ENCODE measurements at places on chromosomes 4 and X.
A peak's percentile ranks its signal among the peaks of the same experiment; 100 is the strongest.

DNA sequence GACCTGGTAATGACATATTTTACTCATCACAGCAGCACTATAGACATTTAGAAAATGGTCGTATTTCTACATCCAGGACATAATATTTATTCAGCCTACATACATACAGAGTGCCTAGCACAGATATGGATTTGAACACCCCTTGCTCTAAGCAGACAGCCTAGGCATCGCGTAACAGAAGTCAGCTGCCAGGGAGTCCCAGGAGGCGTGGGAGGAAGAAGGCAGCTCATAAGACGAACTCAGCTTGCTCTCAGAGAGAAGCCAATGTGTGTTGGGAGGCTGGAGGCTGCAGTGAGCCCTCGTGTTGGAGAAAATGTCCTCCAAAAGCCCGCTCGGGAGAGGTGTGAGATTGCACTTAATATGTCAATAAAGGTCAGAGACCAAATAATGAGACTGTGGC lies 131.6 kb downstream of the BCOR start:
- no peak for DNase-seq

DNA sequence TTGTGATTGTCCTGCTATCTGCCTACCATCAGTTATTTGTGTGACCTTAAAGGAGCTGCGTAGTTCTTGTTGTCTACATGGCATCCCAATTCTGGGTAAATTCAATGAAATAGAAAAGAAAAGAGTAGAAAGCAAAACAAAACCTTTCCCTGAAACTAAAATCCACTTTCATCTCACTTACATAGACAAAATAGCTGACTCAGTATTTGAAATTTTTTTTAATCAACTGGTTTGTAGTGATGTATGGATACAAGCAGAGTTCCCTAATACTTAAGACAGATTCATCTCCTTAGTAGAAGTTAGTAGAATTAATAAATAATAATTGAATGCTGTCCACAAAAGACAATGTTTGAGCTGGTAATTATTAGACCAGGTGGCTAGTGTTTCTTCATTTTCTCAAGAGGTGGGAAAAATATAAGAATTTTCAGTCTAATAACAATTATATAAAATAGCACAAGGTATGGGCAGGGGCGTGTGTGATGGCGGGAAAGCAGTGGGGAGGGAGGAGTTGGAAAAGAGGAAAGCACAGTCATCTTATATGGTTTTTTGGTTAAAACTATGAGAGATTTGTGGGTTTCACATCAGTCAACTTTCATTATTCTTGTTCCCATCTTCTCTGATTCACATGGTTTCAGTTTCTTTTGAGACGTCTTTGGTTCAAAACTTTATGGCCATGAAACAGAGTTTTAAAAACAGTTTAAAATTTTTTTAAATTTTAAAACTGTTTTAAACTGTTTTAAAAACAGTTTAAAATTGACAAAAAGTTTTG lies 275.2 kb downstream of the SPRY1 start:
- no peak for DNase-seq

- no peak for DNase-seq
These were observed 110.5 kb upstream of the ENPP6 start for GRCh38 chr4:184328022-184328736.

DNA sequence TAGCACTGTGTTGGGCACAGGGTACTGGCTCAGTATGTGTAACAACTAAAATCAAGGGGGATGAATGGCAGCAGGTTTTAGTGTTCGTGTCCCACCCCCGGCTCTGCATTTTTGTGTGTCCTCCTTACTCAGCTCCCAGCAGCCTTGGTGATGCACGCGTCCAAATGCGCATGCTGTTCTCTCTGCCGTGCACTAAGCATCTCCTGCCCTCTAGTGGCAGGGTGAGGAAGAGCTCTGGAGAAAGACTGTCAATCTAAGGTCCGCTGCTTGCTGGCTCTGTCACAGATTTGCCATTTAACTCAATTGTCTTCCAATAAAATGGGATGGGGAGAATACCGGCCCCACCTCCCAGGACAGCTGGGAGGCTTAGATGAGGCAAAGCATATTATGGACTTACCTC lies 61.4 kb downstream of the WFS1 start:
- no peak for DNase-seq

- peak; percentile 91 for DNase-seq
These were observed 156.4 kb upstream of the BOD1L1 start for GRCh38 chr4:13783800-13784411.

DNA sequence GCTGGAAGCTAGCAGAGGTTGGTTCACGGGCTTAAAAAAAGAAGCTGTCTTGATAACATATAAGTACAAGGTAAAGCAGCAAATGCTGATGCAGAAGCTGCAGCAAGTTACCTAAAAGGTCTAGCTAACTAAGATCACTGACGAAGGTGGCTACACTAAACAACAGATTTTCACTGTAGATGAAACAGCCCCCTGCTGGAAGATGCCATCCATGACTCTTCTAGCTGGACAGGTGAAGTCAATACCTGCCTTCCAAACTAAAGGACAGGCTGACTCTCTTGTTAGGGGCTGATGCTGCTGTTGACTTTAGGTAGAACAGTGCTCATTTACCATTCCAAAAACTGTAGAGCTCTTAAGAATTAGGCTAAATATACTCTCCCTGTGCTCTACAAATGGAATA lies 99.5 kb downstream of the FBXW7 start:
- DNase-seq = no peak

- DNase-seq = no peak
These were observed 509.7 kb downstream of the SMARCA1 start for GRCh38 chrX:129013574-129013973.

DNA sequence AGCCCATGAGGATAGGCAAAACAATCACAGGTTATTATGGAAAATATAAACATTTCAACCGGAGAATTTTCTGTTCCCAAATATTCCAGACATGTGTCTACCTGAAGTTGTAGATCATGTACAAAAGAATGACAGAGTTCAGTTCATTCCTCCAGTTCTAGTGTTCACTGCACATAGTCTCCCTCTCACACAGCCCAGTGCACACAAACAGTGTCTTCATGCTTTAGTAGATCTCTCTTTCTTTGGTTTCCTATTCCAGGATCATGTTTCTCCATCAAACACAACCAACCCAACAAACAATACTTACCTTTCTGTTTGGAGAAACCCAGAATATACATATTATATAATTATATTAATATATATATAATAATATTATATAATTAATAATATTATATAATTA lies 671.9 kb downstream of the TRIML1 start:
- DNase-seq = no peak

- no peak for DNase-seq
These were observed 84.8 kb downstream of the IL15 start for GRCh38 chr4:141721174-141721573.

DNA sequence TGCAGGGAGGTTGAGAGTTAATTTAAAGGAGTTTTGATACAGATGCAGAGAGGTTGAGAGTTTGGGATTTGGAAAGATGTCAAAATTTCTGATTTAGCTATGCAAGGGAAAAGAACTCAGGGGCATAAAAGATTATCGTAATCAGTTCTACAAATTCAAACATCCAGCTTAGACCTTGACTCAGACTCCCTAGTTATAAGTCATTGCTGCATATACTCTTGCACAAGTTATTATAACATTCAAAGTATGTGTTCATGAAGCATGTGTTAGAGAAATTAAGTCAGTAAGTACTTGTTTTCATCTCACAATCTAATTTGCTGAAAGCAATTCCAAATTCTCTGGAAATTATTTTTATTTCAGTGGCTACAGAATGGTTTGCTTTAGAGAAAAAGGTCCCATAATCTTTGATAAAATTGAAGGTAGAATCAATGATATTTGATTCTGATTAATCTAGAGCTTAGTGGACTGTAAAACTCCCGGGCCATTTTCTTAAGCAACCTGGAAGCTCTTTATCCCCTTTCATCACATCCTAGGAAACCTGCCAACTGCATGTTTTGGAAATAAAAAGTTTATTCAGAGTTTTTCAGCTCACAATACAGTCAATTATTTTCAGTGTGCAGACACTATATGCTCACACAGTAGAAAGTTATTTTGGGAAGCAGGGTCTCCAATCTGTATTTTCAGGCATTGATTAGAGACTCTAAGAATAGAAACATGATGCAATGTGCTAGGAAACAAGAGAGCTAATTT lies 132.9 kb upstream of the SPANXC start:
- DNase-seq = no peak

DNA sequence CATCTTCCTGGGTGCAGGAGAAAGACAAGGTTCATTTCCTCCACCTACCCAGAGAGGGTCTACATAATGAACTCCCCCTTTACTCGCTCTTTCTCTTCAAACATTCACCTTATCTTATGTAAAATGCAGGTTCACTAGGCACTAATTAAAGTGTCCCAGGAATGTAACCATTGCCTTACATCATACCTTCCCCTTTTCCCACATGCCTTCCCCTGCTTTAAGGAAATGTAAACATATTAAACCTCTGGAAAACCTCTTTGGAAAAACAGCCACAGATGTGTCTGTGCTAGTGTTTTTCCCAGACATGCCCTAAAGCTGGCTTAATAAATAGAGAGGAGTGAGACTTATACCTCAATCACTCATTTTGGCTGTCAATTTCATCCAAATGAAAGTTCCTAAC lies 15.8 kb downstream of the TBC1D9 start:
- no peak for DNase-seq

- DNase-seq = no peak
These were observed 12.1 kb downstream of the CXCL8 start for GRCh38 chr4:73752424-73752823.

DNA sequence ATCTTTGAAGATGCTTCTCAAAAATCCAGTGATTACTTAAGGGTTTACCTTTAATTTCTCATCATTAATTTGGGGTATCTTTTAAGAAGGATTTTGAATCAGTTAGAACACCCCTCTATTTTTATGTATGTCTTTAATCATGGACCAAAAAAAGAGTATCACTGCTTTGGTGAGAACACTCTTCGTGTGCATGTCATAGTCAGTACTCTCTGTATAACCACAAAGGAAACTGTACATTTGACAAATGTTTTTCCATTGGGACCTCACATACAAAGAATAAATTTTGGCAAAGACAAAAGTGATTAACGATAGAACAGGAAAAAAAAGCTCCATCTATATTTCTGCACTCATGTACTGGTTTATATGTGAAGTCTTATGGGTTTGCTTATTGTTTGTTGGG lies 31.3 kb downstream of the FAM241A start:
- no peak for DNase-seq

DNA sequence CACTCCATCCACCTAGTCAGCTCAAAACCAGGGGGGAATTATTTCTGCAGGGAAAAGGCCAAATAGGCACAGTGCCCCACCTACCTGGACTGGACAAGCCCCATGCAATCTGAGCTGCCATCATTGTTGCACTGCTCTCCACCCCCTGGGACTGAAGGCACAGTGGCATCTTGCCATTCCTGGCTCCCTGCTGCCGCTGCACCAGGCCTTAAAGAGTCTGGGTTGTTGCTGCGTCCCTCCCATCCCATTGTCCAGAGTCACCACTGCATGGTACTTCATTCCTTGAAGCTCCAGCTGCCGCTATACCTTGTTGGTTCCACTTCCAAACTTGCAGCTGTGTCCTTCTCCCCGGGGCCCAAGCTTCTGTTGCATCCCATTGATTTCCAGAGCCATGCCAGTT lies 629.7 kb downstream of the STIM2 start:
- DNase-seq = no peak

- no peak for DNase-seq
These were observed 119.8 kb upstream of the PDLIM3 start for GRCh38 chr4:185654965-185655554.

DNA sequence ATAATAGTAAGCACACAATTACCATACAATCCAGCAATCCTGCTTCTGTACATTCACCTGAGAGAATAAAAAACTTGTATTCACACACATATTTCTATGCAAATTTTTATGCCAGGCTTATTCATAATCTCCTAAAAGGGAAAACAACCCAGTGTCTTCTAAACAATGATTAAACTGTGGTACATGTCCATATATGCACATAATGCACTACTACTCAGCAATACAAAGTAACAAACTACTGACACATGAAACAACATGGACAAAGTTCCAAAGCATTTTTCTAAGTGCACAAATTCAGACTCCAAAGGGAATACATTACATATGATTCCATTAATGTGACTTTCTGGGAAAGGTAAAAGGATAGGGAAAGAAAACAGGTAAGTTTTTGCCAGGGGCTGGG lies 18.0 kb upstream of the FMR1 start:
- DNase-seq = no peak

- no peak for DNase-seq
These were observed 250.9 kb downstream of the TENM3 start for GRCh38 chr4:182494103-182494502.

DNA sequence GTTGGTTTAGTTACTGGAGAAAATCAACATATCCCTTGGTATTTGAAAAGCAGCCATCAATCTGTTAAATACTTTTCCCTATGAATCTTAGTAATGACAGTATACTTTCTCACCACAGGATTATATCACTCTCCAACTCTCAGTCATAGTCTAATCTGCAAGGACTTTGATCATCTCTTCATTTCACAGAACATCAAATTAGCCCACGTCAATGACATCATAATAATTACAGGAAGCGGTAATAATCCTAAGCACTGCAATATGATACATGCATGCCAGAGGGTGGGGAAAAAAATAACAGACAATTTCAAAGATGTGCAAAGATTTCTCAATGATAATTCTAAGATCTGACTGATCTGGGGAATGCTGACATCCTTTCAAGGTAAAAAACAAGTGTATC lies 404.1 kb downstream of the GPM6A start:
- no peak for DNase-seq

DNA sequence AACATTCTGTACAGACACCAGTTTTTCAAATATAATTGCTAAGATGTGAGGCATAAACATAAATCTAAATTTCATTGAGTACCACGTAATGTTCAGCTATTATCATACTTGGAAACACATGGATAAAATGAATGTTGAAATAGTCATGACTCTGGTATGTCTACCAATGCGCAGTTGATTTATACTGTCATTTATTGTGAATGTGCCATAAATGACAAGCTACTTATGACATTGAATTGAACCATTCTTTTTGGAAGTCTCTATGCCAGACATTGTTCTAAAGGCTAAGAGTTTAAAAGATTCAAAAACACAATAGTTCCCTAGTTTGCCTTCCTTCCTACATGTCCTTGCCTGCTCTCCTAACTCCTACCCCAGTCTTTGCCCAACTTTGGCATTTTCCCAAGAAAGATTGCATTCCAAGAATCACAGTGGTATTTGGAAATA lies 96.6 kb upstream of the DMD start:
- DNase-seq = no peak

DNA sequence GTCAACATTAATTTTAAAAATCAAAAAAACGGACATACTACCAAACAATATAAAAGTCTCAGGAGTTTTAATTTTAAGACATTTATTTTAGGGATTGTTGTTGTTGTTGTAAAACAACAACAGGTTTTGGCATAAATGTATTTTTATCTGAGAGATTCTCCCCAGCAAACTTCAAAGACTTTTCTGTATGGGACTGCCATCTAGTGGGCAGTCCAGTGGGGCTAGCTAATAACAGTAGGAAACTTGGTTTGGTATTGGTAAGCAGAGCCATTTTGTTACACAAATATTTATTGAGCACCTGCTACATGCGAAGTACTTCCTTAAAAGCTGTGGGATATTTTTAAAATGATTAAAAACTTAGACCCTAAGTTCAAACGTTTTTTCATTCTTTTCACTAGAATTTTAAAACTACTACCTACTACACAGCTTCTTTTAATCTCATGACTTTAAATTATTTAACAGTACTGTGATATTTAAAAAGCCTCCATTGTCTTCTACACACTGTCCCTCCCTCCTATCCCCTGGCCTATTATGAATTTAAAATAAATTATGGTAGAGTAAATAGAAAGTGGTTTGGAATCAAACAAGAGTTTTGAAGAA lies 1028.4 kb upstream of the INTU start:
- DNase-seq = peak; percentile 6

- DNase-seq = no peak
These were observed 28.3 kb downstream of the CYTL1 start for GRCh38 chr4:4990857-4991540.
